ENCODE measurements at places on chromosomes 4 and X.

- no peak for DNase-seq
These were observed 355.0 kb upstream of the EMCN start for GRCh38 chr4:100872811-100873210.

DNA sequence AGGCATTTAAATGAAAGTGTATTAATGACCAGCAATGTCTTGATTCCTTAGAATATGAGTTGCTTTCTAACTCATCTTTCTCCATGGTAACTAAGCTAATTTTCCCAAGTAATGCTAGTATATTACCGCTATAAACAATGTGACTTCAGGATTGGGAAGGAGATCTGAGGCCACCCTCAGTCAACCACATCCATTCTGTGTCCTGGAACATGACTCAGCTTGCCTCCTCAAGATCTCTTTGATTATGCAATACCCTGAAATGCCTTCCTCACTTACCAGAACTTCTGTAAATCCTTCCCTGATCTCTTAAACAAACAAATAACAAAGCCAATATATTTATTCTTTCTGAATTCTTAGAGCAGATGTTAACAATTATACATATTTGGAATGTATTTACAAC, 1495.5 kb downstream of the PCDH18 start:
- no peak for DNase-seq

DNA sequence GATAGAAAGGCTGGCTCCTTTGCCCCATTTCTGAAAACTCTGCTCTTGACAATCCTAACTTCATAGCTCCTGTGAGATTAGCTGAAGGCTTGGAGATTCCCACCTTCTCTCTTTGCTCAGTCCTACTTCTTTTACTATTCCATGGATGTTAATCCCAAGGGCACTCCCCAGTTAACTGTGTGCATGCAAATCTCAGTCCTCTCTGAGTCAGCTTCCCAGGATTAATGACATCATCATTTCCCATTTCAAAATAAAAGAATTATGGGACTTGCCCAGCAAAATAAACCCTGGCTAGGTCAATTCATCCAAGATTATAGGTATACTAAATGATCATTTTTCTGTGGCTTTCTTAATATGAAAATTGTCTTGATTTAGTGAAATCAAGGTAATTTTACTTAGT, 328.6 kb upstream of the NR3C2 start:
- no peak for DNase-seq

DNA sequence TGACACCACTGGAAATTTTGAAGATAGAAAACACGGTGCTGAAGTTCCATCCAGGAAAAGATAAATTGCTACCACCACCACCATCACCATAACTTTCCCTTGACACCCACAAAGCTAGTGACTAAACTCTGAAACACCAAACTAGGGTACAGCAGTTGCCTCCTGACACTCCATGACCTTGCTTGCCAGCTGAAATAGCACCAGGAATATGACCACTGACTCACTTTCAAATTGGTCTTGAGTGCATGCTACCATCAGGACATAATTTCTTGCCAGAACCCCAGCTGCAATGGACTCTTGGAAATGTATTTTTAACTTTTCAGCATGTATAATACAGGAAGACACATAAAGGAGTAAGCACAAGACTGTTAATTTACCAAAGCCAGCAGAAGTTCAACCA, 283.3 kb downstream of the CENPC start:
- DNase-seq: no peak

All from omental fat pad (tissue), 4 donors.